ENCODE measurements at places on chromosomes 12 and 14.

DNA sequence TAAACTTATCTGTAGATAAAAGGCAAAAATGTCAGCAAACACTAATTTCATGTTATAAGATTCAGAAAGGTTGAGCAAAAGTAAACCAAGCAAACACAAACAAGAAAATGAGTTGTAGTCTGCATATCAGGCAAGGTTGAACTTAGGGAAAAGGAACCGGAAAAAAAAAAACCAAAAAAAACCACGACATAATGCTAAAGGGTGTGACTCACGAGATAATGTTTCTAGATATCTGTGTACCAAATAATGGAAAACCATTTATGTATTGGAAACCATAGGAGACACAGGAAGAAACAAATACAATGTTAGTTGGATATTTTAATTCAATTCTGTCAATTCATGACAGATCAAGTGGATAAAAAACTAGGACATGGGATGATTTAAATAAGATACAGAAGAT lies 60.5 kb downstream of the GPATCH2L start:
- DNase-seq: no peak

DNA sequence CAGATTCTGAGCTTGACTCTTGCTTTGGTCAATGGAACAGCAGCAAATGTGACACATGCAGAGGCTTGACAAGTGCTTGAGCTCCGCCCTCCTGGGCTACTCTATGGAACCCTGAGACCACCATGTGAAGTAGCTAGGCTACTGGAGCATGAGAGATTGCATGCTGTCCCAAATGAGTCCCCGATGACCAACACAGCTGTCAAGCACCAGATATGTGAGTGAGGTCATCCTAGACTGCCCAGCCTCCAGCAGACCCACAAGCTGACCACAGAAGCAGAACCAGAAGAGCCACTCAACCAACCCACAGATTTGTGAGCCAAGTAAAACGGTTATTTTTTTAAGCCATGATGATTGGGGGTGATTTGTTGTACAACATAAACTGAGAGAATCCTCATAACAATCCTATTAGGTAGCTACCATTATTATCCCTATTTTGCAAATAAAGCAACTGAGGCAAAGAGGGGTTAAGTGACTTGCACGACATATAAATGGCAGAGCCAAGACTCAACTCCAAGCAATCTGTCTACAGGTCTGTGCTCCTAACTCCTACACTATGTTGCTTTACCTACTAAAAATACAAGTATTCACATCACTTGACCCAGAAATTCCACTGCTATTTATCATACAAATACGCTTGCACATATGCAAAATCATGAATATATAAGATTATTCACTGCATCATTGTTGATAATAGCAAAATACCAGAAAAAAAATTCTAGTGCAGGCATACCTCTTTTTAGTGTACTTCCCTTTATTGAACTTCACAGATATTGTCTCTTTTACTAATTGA lies 136.2 kb downstream of the NDUFA12 start:
- DNase-seq: no peak

GRCh38 chr12:121009741-121010140 lies 6.5 kb downstream of the C12orf43 start:
- DNase-seq: no peak

GRCh38 chr14:93716746-93717667 lies 71.3 kb downstream of the PRIMA1 start:
- no peak for DNase-seq
